ENCODE measurements at places on chromosomes 7 and 10.

- DNase-seq: peak; percentile 35
Measured at GRCh38 chr7:5694912-5695726, 86.3 kb downstream of the RNF216 start.

GRCh38 chr7:23014681-23015080 is 751 bp upstream of the HYCC1 start:
- no peak for DNase-seq

DNA sequence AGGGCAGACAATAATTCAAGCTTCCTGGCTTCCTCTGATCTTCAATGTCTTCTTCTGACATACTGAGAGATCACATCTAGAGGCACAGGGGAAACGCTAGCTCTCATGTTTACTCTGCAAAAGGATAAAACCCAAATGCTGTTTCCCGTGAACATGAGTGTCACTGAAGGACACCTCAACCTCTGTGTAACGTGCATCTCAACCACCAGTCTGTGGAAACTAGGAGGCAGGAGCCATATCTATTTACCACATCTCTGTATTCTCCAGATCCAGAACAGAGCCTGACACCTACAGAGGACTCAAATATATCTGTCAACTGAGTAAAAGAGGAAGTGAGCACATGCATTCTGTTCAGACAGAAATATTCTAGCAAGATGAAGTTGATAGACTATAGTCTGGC is 140.3 kb upstream of the TARP start:
- no peak for DNase-seq

DNA sequence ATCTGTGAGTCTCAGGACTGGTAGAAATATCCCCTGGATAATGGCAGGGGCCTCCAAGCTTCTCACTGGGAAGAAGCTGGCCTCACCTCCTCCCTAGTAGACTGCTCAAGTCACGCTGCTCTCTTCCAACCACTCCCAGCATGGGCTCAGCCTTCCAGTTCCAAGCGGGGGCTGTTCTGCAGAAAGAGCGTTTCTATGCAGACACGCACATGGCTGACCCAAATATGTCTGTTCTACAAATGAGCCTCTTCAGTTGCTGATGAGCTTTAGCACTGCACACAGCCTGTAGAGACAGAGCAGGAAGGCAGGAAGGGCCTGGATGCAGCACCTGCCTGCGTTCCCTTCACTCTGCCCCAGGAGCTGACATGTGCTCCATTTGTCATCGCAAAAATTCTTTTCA is 523.9 kb upstream of the MGMT start:
- no peak for DNase-seq

- peak; percentile 90 for DNase-seq
Measured at GRCh38 chr7:127585044-127585953, at the start of gene GCC1. Gene GCC1 (minus strand): TSS chr7:127585596. CDS start chr7:127585182, 414 bp downstream.

- no peak for DNase-seq
Measured at GRCh38 chr7:23963461-23964165, 253.6 kb downstream of the STK31 start.

GRCh38 chr7:143069912-143070500 is 17.9 kb downstream of the OR6V1 start:
- DNase-seq: no peak

- no peak for DNase-seq
Measured at GRCh38 chr10:20768843-20769242, 128.3 kb downstream of the NEBL start.

DNA sequence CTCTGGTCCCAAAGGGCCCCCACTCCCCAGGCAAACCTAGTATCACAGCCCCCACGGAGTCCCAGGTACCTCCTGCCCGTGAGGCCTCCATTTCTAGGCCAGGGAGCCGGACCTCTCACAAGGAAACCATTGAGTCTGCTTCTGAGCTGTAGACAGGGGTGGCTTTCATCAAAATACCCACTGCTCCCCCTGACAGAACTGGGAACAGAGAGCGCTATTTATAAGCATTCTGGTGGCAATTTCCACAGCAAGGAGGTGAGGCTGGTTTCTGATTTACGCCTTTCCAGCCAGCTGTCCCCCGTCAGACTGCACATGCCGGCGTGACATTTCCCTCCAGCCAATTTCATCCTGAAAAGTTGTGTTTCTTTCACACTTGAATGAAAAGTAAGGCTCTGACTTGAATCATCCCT is 407.5 kb upstream of the PRKCQ start:
- no peak for DNase-seq

DNA sequence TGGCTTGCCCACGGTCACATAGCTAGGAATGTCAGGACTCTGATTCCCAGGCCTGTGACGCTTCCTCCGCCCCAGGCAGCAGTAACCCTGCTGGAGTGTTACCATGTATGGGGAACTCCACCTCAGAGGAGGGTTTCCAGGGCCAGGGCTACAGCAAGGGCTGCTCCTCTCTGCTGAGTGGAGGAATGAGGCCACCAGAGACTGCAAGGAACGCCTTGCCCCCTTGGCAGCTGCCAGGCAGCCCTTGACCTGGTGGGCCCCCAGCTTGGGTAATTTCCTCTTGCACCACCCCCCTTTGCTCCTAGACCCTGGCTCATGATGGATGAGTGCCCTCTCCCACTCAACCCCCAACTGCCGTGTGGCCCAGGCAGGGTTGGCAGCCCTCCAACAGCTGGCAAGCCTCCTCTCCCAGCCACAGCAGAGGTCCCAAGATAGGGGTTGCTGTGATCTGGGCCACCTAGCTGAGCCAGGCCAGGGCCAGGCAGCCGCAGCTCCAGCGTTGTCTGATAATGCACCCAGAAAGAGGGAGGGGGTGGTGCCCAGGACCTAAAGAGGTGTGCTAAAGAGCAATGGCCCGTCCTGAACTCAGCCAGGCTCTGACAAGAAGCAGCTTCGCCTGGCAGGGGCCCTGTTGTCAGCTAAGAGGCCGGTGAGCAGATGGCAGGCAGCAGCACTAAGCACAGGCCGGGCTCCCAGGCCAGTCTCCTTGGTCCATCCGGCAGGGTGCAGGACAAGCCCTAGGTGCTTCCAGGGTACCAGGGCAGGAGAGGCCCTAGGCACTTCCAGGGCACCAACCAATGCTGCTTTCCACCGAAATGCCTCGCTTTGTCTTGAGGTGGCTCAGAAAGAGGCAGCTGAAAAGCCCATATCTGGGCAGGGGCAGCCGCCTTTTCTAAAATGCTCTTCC is 35.4 kb downstream of the DRGX start:
- no peak for DNase-seq

All from stimulated activated CD4-positive, alpha-beta T cell treated with anti-CD3 and anti-CD28 coated beads, Interleukin-1b, Interleukin-23, amount 100 ng/mL, for 1 hour (primary cell).